Cortex of kidney (tissue), 1 donor: ENCODE measurements at places on chromosomes 13 and 19.

- no peak for DNase-seq
These were observed 12.8 kb upstream of the PRKD2 start for GRCh38 chr19:46729696-46730095.

GRCh38 chr13:67792151-67792676, 562.1 kb upstream of the PCDH9 start:
- no peak for DNase-seq

DNA sequence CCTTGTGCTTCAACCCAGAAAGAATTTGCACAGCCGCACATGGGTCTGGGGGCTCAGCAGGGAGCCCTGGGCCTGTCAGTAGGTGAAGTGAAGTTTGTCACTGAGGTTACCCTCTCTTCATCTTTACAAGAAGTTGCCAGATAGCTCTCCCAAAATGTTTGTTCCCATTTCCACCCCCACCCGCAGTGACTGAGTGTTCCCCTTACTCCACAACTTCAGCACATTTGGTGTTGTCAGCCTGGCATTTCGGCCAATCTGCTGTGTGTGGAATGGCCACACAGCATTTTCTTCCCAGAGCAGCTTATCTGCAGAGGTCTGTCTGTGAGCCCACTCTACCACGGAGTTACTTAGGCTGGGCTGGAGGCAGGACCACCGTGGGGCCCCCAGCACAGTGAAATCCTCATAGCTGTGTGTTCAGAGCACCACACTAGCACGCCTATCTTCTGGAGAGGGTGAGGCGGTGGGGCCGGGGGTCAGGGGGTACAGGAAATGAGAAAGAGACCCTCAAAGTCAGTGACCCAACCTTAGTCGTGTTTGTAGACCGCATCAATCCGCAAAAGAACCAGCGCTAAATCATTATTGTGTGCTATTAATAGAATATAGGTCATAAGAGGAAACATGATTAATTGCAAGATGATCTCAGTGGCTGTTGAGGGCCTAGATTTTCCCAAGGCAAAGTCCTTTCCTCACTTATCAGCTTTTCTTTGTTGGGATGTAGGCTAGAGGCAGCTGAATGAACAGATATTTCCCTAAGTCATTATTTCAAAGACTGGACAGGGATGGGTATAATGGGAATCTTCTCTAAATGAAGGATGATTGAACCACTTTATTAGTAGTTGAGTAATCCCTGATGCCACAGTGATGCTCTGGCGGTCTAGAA, 116.0 kb downstream of the SIPA1L3 start:
- DNase-seq = no peak

- no peak for DNase-seq
These were observed 7.7 kb downstream of the PGLYRP1 start for GRCh38 chr19:46014941-46015686.

DNA sequence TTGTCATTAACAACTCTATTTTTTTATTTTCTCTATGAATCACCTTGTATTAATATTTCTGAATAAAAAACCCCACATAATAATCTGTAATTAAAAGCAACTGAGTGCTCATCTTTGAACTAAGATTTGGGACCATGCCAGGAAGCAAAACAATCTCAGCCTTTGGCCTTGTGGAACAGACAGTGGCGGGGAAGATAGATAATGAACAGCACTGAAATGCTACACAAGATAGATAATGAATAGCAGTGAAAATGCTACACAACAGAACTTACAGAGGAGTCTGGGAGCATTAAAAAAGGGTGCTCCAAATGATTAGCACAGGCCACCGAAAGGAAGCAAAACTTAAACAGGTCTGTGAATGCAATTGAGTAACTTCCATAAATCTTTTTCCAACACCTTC, 134.9 kb downstream of the GPC5 start:
- no peak for DNase-seq

GRCh38 chr13:68727798-68728197, 1379.8 kb upstream of the ATXN8OS start:
- no peak for DNase-seq

GRCh38 chr19:47520343-47520806, 5.5 kb upstream of the NAPA start:
- DNase-seq = no peak

DNA sequence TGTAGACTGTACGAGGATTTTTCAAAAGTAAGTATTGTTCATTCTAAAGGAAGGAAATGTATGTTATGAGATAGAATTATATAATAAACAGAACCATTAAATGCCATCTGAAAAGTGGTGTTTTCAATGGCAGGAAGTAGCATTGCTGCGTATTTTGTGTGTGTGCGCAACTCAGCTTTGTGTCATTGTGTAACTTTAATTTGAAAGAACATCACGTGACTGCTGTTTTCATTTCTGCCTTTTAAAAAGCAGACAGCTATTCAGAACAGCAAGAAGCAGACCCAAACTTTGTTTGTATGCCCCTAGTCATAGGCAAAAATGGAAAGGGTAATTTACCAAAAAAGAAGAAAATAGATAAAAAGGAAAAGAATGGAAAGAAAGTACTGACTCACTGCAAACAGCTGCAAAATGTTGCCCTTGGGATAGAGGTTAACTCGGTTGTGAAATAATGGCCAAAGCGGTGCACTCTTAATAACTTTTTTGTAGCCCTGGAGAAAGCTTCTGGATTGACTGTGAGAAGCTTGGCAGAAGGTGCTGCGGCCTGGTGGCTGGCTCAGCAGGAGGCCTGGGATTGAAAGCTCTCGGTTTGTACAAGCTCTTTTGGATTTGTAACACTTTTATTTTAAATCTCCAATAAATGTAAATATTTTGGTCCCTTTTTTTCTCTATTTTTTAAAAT, 97.3 kb downstream of the GGACT start:
- no peak for DNase-seq

DNA sequence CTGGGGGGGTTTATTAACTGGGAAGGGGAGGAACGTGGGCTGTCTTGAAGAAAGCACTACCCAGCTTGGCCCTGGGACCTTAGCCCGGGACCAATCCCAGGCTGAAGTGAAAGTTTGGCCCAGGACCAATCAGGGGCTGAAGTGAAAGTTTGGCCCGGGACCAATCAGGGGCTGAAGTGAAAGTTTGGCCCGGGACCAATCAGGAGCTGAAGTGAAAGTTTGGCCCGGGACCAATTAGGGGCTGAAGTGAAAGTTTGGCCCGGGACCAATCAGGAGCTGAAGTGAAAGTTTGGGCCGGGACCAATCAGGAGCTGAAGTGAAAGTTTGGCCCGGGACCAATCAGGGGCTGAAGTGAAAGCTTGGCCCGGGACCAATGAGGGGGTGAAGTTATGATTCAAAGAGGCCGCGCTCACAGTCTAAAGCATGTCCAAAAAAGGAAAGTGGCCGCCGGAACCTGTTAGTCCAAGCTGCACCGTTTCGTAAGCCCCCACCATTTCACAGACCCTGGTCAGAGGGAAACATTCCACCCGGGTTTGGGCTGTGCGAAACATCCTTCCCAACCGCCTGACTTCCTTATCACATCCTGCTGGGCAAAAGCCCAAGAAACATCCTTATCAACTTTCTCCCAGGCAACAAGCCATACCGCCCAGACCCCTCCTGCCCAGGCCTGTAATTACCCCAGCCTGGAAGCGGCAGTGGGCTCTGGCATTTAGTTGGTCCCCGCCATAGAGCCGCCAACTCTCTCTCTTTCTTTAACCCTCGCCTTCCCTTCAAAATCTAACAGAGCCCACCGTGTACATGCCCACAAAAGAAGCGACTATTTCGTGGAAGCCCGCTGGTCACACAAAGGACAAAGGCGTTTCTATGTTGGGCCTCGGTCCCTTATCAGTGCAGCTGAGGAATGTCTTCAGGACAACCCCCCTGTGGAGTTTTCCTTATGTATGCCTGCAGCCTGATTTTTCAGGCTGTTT, 1.1 kb downstream of the ZNF850 start:
- no peak for DNase-seq

DNA sequence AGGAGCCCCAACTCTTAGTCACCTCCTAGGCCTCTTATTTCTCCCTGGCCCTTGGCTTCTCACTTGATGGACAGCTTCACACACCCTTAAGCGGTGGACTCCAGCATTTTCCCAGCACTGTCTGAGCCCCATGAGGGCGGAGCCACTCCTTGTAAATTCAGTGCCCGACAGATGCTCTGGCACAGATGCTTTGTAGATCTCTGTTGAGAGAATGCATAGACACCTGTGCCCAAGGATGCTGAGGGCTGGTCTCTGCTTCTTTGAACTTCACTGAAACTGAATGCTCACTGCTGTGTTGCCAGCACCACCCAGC, 3.3 kb downstream of the SYCN start:
- no peak for DNase-seq
